ENCODE measurements at places on chromosomes 5 and 9.
A peak's percentile ranks its signal among the peaks of the same experiment; 100 is the strongest.

- DNase-seq, result peak; percentile 14
Observed at GRCh38 chr9:114824110-114824509, 18.3 kb upstream of the TNFSF15 start.

GRCh38 chr9:31335529-31336234 is 1048.8 kb upstream of the ACO1 start:
- DNase-seq, result no peak

- no peak for DNase-seq
Observed at GRCh38 chr9:84330246-84330645, 10.3 kb downstream of the SLC28A3 start.

GRCh38 chr9:127021664-127022363 is 100.6 kb downstream of the ANGPTL2 start:
- DNase-seq, result peak; percentile 96

GRCh38 chr5:65076251-65076869 is 307.6 kb downstream of the CWC27 start:
- DNase-seq, result peak; percentile 50

GRCh38 chr9:129775448-129775798 is 22.6 kb upstream of the PTGES start:
- DNase-seq, result no peak

DNA sequence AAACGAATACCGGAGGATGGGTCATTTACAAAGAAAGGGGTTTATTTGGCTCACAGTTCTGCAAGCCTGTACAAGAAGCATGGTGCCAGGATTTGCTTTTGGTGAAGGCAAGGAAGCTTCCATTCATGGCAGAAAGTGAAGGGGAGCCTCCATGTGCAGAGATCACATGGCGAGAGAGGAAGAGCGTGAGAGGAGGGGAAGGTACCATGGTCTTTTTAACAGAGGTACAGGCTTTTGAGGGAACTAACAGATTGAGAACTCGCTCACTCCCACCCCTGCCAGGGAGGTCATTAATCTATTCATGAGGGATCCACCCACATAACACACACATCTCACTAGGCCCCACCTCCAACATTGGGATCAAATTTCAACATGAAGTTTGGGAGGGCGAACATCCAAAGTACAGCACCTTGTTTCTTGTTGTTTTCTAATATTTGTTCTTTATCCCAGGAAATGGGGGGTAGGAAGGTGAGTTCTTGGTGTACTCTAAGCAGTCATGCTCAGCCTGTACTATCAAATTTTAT is 18.5 kb downstream of the TMC1 start:
- no peak for DNase-seq

DNA sequence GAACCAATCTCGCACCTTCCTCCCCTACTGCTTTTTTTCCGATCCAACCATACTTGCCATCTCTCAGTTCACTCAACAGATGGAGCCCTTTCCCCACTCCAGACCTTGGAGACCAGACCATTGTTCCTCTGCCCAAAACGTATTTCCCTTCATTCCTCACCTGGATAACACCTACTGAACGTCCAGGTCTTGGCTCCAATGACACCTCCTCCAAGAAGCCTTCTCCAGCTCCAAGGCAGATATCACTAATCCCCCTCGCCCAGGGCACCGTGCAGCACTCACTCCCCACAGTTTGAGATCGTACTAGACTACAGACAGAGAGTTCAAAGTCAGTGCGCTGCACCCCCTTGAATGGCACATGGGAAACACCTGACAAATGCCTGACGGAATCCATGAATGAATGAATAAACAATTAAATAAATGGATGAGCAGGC is 47.1 kb upstream of the AKNA start:
- DNase-seq, result no peak

GRCh38 chr9:2289263-2289662 is 274.1 kb downstream of the SMARCA2 start:
- no peak for DNase-seq

DNA sequence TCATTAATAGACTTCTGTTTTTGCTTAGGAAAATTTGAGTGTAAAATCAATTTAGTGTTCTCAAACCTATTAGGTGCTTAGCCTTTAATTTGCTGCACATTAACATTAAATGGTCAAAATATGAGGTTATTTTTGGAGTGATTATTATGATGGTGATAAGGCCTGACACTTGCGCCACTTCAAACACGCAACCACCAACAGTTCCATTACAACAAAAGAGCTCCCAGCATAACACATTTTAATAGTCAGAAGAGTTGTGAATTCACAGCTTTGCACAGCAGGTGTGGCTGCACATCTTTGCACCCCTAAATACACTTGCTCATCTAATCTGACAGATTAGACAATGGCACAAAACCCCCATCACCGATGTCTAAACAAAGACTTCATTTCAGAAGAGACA is 940.7 kb downstream of the NR2F1-AS1 start:
- DNase-seq, result no peak

- DNase-seq, result no peak
Observed at GRCh38 chr5:88143693-88144218, 124.9 kb downstream of the TMEM161B start.

GRCh38 chr9:128175102-128175563 is 15.1 kb downstream of the BBLN start:
- DNase-seq, result no peak

- DNase-seq, result no peak
Observed at GRCh38 chr5:125336401-125336800, 590.0 kb upstream of the ZNF608 start.

DNA sequence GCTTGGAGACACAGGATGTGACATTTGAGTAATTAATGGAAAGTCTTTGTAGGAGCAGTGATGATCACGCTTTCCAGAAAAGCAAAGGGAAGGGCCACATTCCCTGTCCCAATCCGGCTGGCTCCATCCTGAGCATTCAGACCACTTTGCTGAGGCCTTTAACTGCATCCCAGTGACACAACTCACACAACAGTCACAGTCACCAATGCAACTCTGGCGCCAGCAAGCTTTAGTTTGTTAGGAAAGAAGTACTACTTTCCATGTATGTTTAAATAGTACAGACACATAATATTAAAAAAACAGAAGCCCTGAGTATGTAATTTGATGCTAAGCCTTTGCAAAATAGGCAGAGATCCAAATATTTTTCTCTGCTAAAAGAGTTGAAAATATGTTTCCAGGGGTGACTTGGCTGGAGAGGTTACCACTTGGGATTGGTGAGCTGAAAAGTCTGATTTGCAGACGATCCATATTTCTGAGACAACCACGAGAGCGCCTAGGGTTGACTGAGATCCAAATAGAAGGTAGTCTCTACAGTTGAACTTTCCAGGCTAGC is 31.7 kb upstream of the GAS1 start:
- DNase-seq, result no peak

GRCh38 chr5:11715461-11716196 is 188.6 kb downstream of the CTNND2 start:
- no peak for DNase-seq

DNA sequence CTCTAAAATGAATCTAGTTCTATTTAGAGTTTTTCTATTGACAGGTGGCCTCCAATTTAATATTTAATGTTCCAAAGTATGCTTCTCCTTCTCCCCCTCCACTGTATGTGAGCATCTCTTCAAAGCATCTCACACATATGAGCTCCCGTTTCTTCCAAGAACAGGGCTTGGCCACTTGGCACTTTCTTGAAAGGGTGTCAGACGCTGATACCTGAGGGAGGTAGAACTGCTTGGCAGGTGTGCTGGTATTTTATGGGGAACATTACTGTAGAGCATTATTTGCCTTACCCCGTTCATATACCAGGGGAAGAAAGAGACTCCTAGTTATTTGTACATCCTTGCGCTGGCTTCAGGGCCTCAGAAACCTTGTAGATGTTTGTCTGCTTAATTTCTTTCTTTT is 1.9 kb downstream of the RCL1 start:
- DNase-seq, result no peak

DNA sequence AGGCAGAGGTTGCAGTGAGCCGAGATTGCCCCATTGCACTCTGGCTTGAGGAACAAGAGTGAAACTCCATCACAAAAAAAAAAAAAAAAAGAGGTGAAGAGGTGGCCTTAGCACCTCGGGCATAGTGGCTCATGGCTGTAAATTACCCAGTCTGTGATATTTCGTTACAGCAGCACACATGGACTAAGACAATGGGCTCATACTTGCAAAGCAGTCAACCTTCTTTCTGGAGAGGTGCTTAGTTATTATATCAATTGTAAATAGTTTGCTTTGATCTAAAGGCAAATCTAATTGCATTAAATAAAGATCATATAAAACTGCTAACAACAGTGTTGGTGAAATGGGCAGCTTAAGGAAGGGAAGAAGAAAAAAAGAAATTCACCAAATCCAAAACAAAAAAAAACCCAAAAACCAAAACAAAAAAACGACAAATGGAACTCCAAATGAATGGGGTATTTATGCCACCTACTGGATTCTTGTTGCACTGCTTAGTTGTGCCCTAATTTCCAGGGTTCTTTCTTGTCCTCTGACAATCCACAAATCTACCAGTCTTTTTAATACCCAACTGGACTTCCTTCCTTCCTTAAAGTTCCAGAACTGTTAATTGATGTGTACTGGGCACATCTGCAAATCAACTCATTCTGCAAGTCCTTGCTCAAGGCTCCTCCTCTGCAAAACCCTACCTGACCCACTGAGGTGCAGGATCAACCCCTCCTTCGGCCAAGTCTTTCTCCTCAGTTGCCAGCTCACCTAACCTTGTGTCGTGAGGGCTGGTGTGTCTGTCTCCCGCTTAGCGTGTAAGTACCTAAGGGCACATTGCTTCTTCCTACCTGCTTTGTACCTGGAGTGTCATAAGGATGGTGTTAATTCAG is 35.0 kb upstream of the DMRT1 start:
- DNase-seq, result no peak

DNA sequence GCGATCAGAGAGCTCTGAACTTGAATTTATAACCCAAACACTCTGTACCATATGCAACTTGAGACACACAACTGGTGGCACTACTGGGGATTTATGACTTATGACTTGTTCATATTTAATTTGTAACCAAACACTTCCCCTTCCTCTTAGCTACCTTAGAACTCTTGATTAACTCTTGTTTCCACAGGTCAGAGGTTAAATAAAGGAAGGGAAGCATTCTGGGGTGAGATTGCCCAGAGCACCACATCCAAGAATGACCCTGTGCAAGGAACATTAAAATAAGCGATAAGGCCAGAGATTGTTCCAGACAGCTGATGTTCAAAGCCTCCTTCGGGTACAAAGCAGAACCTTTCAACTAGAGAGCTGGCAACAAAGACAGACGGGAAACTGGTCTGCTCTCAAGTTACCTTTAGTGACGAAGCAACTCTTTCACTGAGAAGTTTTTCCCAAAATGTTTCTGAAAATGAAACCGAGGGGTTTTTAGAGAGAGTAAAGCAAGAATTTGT is 242.6 kb downstream of the DENND1A start:
- DNase-seq, result no peak

- DNase-seq, result no peak
Observed at GRCh38 chr5:139149477-139150199, 48.5 kb downstream of the SIL1 start.

DNA sequence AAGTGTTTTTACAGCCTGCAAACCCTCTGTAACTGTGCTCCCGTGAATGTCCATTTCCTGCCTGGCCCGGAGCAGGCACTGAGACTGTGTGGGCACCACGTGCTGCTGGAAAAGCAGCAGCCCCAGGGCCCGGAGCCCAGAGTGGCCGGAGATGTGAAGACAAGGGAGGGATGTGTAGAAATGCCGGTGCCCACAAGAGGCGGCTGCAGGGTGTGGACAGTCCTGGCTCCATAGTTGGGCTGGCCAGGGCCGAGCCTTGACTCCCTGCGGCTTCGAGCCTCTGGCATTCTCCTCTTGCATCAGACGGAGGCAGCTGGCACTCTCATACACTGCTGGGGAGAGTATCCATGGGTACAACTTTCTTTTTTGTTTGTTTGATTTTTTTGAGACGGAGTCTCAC is 13.2 kb upstream of the GFPT2 start:
- no peak for DNase-seq

GRCh38 chr9:117073539-117074341 is 341.1 kb downstream of the ASTN2 start:
- DNase-seq, result peak; percentile 9

- DNase-seq, result no peak
Observed at GRCh38 chr5:3201941-3202340, 393.7 kb upstream of the IRX1 start.

DNA sequence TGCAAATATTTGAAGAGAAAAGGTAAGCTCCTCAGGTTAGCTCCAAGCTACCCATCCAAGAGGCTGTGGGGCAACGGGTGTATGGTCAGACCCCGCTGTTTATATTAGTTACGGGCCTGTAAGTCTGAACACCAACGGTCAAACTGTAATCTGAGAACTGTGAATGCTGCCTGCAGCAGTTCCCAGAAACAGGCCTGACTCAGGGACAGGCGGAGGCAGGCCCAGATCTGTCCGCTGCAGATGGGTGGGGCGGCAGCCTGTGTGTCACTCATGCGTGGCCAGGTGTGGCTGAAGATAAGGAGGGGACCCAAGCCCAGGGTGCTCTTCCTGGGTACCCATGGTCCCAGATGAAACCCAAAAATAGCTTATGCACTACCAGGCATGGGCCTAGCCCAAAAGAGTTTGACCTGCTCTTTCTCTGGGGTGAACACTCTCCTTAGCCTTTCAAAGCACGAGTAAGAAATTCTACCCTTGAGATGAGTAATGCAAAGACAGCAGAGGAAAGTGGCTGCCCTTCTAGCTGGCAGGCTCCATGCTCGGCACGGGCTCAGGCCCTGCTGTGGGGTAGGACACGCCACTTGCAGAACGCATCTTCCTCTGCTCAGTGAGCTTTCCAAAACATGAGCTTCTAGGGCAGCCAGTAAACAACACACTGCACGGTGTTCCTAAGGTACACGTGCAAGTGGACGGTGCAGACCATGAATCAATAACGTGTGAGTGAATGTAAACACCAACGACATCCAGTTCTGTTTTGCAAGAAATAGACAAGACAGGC is 9.1 kb downstream of the UBAC1 start:
- peak; percentile 32 for DNase-seq

DNA sequence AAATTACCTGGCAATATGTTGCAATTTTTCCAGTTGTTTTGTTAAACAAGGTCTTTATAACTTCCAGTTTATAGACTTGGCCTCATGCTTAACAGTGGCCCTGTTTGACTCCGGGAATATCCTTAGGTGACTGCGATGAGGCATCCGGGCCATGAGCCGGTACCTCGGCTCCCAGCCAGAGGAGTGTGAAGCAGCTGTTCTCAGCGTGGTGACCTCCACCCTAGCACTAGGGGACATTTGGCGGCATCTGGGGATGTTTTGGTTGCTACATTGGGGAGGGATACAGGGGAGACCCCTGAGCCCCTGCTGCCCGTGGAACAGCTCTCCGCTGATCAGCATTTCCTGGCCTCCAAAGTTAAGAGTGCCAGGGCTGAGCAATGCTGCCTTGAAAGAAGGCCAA is 533.4 kb downstream of the IRX1 start:
- no peak for DNase-seq

DNA sequence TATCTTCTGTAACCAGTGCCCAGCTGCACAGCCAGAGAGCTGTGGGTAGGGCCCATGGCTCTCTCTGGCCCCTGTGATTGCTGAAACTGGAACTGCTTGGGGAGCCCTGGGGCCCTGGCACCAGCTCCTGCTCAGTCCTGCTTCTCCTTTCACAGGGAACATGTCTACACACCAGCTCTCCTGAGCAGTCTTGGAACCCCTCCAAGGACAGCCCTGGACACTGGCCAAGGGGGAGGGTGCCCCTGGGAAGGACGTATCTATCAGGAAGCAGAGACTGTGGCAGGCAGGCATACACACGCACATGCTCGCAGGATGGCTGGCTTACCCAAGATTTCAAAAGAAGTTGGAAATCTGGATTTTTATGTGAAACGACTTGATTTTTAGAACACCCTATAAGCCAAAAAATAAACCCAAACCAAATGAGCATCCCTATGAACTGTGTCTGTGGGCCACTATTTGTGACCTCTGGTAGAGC is 8.8 kb upstream of the TRAF1 start:
- DNase-seq, result peak; percentile 90
